Bone marrow (tissue), 2 donors: ENCODE measurements at places on chromosomes 16 and 17.

- DNase-seq: no peak
These were observed 2.7 kb upstream of the PRKCA start for GRCh38 chr17:66299711-66300110.

DNA sequence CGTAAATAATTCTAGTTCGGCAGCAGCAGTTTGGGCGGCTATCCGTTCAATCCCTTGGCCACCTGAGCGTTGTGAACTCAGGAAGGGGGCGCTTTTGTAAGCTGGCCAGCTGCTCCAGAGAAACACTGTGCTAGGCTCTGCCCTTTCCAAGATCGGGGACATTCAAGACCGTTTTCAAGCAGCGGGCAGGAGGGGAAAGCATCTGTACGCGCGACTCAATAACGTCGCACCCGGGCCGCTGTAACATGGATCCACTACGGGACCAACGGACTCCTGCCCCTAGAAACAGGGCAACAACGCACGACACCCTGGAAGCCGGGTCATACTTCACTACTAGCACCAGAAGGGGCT lies 463 bp downstream of the TOP2A start:
- no peak for DNase-seq

- DNase-seq: no peak
These were observed 670 bp downstream of the RPS2 start for GRCh38 chr16:1963806-1964505.

DNA sequence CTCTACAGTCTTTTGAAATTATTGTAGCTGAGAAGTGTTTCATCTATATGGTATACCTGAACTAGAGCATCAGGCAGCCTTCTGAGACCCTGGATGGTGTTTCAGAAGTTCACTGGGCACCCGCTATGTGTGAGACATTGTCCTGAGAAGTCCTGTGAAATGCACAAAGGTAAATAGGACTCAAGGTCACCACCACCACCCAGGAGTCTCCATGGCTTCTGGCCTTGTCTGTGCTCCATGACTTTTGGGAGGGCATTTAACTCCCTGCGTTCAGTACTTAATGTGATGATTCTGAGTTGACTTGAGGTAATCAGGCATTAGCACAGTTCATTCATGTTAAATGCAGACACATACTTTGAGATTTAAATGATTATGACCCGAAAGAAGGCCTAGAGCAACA lies 1.1 kb downstream of the MLYCD start:
- DNase-seq: no peak

DNA sequence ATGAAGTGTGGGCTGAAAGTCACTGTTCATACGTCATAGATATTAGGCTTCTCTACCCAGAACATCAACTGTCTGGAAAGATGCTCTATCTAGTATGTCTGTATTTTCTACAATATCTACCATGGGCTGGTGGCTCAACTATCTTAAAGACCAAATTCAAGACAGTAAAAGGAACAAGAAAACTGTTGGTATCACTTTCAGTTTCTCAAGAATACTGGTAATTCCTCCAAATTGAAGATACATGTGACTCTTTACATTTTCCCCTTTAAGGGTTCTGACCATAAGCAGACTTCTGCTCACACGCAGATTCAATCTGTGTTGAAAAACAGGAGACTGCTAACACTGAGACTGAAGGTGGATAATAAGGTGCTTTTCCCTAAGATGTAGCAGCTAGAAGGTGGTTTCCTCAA lies 24.2 kb downstream of the XPO6 start:
- no peak for DNase-seq
